ENCODE measurements at places on chromosomes 1 and 21.
A peak's percentile ranks its signal among the peaks of the same experiment; 100 is the strongest.

GRCh38 chr21:45234127-45234526, 53.6 kb downstream of the POFUT2 start:
- no peak for DNase-seq

- DNase-seq = no peak
Measured at GRCh38 chr1:79472067-79472656, 465.6 kb upstream of the ADGRL4 start.

DNA sequence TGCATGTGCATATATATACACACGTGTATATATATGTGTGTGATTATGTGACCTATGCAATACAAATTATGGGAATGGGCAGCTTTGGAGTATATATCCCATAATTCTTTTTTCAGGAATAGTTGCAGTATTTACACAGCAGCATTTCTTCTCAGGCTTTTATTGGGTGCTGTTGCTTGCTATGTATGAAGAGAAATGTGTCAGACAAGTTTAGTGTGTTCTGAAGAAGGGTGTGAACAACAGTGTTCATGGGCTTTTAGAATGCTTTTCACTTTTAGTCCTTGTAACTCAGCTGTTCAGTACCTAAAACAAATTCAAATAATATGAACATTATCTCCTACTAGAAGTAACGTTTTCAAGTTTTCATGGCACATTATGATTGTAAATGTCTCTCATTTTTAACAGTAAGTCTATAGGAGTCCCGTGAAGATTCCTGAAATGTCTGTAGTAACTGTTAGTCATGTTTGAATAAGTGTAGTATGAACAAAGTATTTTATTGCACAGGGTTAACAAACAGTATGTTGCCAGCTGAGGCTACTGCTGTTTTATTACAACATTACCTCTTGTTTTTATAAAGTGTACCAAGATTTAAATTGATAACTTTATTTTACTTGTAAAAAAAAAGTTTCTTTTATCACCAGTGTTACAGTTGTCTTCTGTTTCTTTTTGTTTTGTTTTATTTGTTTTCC, 42.5 kb downstream of the TMED5 start:
- DNase-seq = peak; percentile 18

DNA sequence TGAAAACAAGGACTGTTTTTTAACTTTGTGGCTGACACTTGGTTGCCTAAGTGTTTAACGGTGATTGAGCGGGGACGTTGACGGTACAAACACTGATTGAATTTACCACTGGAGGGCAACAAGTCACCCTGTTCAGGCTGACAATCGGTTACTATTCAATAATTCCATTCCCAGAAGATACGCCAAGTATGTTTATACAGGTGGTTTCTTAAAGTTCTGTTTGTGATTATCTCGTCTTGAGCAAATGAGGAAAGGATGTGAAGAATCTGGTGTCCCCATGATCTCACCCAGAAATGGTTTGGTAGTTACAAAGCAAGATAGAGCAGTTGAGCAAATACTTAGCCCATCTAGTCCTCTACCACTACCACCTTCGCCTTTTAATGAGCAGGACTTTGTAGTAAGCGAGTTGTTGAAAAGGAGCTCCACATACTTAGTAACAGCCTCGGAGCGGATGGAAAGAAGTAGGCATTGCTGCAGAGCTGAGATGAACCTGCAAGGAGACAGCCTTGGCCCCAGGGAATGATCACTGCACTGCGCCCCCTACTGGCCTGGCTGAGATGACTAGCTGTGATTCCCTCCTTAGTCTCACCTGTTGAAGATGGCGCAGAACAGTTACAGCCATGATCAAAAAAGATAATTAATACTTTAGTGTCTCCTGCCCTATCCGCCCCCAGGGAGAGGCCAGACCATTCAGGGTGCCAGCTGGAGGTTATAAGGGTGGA, 36.3 kb downstream of the IFNAR1 start:
- DNase-seq = peak; percentile 83

GRCh38 chr1:231386466-231386865, 35.6 kb downstream of the EGLN1 start:
- no peak for DNase-seq

- DNase-seq = peak; percentile 64
Measured at GRCh38 chr1:54107131-54107530, 45.7 kb downstream of the CDCP2 start.

- peak; percentile 77 for DNase-seq
Measured at GRCh38 chr1:86704972-86705664, 742 bp downstream of the SH3GLB1 start.

GRCh38 chr1:234633246-234634003, 23.4 kb upstream of the IRF2BP2 start:
- DNase-seq = no peak

DNA sequence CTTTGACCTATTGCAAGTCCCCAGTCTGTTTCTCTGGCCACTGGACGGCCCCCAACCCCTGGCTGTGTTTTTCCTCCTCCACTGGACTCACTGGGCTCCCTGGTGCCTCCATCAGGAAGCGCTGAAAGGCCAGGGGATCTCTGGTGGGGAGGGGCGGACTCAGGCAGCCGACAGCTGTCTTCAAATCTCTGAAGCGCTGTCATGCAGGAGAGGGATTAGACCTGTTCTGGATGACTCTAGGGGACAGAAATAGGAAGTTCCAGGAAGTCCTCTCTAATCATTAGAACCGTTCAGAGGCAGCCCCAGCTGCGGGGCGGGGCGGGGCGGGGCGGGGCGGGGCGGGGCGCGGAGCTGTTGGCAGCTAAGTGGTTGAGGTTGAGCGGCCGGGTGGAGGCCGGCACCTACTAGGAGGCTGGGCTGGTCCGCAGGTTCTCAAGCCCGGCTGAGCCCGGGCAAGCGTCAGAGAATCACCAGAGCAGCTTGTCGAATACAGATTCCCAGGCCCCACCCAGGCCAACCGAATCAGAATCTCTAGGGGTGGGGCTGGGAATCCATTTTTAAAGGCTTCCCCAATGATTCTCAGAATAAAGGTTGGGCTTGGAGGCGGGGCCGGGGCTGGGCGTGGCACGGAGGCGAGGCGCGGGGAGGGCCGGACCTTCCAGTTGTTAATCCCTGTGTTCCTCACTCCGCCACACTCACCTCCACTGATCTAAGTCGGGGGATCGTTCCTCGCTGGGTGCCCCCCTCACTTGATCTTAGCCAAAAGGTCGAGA, 11.4 kb upstream of the PHLDA3 start:
- DNase-seq = peak; percentile 78

GRCh38 chr1:59272507-59272906, 24.4 kb upstream of the FGGY start:
- DNase-seq = peak; percentile 69

- no peak for DNase-seq
Measured at GRCh38 chr1:156320560-156320959, 17.5 kb downstream of the CCT3 start.

- no peak for DNase-seq
Measured at GRCh38 chr1:225944951-225945350, 3.9 kb upstream of the LEFTY2 start.

GRCh38 chr1:58718435-58718834, 18.6 kb upstream of the MYSM1 start:
- peak; percentile 39 for DNase-seq

- no peak for DNase-seq
Measured at GRCh38 chr21:15653710-15654109, 76.1 kb upstream of the USP25 start.

DNA sequence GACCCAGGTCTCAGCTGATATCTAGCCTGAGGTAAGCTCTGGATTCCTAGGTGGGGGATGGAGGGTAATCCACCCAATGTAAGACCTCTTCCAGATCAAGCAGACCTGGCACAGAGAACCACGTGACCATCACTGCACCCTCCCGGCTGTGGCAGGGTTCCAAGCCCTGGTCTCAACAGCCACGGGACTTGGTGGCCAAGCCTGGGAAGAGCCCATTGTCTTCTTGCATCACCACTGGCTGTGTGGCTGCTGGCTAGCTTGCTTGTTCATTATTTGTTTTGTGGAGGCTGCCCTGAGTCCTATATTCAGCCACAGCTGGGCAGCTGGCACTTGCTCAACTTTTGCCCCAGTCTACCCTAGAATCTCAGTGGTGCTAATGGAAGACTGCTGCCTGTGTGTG, 24.1 kb upstream of the NFASC start:
- DNase-seq = no peak

- peak; percentile 62 for DNase-seq
Measured at GRCh38 chr1:156480411-156481192, 20.0 kb downstream of the MEF2D start.
